Mesenteric fat pad (tissue), 1 donor: ENCODE measurements at places on chromosomes 3 and 15. TPM values are rescaled to one million over a fixed set of nuclear protein-coding genes. Genes with fewer than 3 reads are reported as not detected.
A peak's percentile ranks its signal among the peaks of the same experiment; 100 is the strongest.

Gene TIGIT
- total RNA-seq = 0.42 TPM

DNA sequence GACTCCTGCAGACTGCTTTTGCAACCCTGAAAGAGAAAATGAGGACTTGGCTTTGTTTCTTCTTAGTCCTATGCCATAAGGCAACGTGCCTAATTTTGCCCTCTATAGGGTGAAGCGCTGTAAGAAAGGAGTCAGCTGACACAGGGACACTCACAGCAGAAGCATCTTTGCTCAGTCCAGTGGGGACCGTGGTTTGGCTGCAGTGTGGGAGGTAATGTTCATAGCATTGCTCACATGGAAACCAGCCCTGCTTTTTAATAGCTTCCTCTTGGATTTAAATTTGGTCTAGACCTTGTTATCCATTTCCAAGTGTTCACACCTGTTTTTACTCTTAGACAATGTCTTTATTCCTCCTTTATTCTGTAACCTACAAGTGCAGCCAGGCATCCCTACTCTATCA is 1032.1 kb downstream of the NTRK3 start:
- no peak for DNase-seq

- DNase-seq = no peak
Measured at GRCh38 chr3:29067007-29067406, 213.9 kb upstream of the RBMS3 start.

Gene ISL2
- 0.67 TPM for total RNA-seq

GRCh38 chr3:116374901-116375300 is 70.4 kb downstream of the LSAMP start:
- no peak for DNase-seq

DNA sequence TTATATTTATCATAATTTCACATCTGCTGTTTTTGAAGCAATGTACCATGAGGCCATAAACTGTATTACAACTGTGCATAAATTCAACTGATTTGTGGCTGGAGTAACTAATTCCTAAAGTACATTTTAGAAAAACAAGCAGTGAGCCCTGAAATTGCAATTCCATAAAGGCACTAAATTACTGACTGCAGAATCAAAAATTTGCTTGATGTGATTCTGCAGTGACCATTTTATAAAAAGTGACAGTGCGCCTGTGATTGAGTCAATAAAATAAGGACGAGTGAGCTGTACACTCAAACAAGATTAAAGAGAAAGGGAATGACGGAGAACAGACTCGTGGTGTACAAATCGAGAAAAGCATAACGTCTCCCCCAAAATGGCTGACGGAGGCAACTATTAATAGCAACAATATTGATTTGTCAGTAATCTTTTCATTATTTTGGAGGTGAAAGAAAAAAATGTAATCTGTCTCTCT is 121.4 kb upstream of the MEIS2 start:
- no peak for DNase-seq

Gene BOC
- total RNA-seq = 37.3 TPM

DNA sequence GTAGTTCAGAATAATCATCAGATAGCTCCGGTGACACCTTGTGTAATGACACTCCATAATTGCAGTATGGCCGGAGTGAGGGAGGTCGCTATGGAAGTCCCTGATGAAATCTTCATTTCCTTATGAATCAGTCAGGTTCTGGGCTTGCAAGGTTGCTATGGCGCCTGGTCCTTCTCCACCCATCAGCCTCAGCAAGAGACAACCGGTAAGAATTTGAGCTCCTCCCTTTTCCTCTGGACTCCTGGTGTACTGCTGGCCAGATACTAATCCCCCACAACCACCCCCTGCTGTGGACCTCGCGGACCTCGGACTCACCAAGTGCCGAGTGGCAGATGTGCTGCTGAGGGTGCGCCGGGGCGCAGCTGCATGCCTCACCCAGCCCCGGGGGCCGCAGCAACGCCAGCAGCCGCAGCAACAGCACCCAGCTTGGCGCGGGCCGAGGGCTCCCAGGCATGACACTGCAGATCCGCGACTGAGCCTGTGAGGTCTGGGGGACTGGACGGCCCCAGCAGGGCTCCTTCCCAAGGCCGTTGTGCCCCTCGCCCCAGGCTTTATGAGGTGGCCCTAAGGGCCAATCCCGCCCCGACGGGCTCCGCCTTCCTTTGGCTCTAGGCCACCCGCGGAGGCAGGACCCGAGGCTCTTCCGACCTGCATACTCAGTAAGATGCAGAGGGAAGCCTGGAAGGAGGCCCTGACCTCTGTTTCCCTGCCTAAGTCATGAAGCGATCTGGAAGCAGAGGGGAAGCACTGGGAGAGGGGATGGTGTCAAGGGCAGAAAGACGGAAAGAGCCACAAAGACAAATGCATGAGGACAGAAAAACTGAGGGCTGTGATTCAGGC is at the start of gene TIMP4:
TIMP4 (minus strand) TSS at position 526 of the 840 bp plus-strand sequence; CDS start at position 454, 72 bp downstream.
- DNase-seq = no peak

DNA sequence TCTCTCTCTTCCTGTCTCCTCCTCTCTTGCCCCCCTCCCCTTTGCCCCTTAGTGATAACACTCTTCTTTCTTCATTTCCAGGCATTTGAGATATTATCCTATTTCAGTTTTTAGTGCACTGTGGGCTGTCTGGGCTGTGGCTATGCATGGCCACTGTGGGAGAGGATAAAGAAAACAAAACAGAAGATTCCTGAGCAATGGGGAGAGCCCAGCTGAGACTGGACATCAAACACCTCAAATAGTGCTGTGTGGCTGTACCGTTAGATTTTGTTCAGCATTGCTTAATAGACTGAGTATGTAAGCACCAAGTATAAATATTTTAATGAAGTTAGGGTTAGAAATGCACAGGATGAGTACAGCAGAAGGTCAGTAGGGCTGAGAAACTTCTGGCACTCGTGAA is 7.9 kb upstream of the GBE1 start:
- DNase-seq = no peak

GRCh38 chr15:48627260-48627940 is 18.1 kb downstream of the FBN1 start:
- DNase-seq = no peak

Gene ACTC1
- total RNA-seq = 0.55 TPM

GRCh38 chr15:85414495-85414894 is 34.1 kb downstream of the AKAP13 start:
- no peak for DNase-seq

DNA sequence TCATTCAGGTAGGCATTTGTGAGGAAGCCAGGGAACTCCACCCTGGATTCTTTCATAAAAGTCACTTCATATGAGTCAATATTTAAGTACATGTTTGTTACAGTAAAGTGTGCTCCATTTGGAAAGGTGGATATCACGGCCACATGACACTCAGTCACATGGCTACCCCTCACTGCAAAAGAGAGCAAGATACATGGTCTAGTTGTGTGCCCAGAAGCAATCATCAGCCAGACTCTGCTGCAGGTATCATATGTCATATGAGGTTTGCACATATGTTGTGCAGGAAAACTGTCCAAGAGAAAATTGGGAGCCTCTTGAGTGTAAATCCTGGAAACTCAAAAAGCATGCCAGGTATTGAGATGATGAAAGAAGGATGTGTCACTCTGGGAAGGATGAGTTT is 55.0 kb upstream of the NMNAT3 start:
- no peak for DNase-seq

GRCh38 chr3:53293867-53294266 is 38.0 kb upstream of the TKT start:
- DNase-seq = peak; percentile 57

DNA sequence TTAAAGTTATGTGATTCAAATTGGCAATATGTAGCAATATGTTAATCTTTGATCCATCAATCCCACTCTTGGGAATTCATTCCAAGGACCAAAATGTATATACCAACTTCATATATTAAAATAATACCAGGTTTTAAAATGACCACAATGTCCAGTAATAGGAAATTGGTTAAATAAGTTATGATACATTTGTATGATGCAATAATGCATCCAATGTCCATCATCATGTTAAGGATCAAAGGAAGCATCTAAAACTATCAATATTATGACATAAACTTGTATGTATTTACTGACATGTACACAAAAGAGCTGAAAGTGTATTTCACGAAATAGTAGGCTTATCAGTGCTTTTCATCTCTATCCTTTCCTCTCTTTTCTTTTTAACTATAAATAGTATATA is 406.0 kb downstream of the RSL24D1 start:
- no peak for DNase-seq

DNA sequence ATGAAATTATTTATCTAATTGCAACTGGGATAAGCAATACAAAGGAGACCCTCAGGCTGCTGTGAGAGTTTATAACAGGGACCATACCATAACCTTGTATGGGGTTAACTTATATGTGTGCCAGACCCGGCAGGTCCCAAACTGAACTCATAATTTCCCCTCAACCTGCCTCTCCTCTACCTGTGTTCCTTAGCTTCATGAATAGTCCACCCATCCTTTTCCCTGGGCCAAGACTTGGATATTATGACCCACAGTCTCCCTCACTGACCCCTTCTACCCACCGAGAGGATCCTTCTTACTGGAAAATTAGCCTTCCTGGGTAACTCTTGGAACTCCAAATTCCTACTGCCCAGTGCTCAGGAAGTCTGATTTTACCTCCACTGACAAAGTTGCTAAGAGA is 3.4 kb upstream of the TSPAN3 start:
- DNase-seq = no peak

Gene ARNT2
- total RNA-seq = 1.8 TPM

- DNase-seq = peak; percentile 65
Measured at GRCh38 chr3:46849686-46850467, 13.4 kb downstream of the MYL3 start.
